ENCODE measurements at places on chromosomes 1 and 21.

DNA sequence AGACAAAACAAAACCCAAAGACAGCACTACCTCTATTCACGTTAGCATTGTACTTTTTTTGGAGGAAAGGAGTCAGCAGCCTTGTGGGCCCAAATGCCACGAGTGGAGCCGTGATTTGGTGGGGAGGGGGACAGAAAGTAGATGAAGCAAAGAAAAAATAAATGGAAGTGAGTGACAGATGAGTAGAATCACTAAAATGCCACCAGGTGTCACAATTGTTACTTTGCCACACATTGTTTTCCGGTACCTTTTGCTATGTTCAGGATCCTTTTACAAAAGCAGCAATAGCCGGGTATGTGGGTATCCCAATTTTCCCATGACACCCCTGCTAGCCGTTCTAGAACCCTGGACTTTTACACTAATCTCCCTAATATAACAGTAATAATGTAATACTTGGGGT is 85.0 kb upstream of the AK4 start:
- DNase-seq = peak; percentile 23

DNA sequence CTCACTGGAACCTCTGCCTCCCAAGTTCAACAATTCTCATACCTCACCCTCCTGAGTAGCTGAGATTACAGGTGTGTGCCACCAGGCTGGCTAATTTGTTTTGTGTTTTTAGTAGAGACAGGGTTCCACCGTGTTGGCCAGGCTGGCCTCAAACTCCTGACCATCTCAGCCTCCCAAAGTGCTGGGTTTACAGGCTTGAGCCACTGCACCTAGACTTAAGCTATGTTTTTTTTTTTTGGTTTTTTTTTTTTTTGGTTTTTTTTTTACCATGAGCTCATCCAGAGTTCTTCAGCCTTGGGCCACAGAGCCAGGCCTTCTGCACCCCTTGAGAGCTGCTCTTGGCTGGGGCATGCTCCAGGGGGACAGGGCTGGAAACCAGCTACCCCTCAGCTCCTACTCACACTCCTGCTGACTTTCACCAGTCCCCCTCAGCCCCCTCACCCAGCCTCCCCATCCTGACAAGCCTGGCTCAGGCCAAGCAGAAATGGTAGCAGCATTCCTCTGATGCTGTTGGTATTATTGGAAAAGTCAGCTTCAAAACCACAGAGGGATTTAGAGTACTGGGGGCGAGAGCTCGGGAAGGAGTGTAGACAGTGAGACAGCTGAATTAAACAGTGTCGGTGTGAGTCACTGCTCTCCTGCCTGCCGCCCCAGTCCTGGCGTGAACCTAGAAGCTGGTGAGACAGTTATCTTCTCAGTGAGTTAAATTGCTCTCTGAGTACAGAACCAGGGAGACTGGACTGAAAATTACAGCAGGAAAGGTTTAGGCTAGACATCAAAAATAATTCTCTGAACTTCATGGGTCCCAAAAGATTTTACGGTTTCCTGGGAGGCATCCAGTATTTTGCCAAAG is 63.7 kb downstream of the NAV1 start:
- DNase-seq = no peak

DNA sequence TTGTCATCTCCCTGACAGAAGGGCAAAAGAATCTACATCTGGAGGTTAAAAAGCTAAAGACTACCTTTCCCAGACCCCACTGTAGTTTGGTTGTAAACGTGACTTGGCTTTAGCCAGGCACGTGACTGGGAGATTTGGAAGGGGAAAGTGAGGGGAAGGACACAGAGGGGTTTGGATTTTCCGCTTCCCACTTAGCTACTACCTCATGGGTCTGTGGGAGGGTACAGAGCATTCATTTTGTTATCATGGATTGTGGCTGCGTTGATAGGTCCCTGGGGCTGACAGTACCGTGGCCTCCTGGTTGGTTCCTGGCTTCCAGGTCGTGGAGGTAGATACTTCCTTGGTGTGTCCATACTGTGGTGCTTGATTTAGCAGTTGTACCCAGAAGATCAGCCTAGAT is 2.6 kb downstream of the CHD1L start:
- DNase-seq = no peak

GRCh38 chr1:160819186-160819585 is 23.2 kb downstream of the LY9 start:
- DNase-seq = no peak

DNA sequence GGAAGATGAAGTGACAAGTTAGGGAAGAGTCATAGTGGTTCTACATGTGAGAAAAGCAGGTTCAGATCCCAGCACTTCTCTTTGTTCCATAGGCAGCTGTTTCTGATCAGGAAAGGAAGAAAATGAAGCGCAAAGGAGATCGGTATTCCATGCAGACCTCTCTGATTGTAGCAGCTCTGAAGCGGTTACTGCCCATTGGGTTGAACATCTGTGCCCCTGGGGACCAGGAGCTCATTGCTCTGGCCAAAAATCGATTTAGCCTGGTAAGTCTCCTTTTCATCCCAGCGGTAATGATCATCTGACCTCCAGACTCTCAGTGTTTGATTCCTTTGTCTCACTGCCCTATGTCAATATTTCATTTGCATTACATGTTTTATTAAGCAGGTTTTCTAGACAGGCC is 173.6 kb downstream of the ZP4 start:
- DNase-seq = no peak

GRCh38 chr1:78833491-78833890 is 173.0 kb downstream of the ADGRL4 start:
- DNase-seq = no peak

- DNase-seq = no peak
Measured at GRCh38 chr1:172700556-172700955, 41.7 kb downstream of the FASLG start.

DNA sequence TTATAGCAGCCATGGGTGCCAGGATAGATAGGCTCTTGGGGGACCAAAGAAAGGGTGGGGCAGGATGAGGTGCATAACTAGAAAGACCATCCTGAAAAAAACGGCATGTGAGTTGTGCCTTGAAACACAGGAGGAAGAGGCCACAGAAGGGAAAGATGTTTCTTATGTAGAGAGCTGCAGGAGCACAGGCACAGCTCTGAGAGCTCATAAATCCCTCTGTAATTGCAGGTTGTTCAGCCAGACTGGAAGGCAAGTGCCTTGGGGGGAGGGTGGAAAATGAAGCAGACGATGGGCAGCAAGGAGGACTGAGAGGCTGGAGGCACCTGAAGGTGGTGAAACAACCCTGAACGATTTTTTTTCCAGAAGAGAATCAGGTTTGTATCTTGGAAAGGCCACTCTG is 170.7 kb downstream of the NR5A2 start:
- DNase-seq = no peak

- no peak for DNase-seq
Measured at GRCh38 chr1:56115701-56116100, 463.7 kb downstream of the PLPP3 start.

DNA sequence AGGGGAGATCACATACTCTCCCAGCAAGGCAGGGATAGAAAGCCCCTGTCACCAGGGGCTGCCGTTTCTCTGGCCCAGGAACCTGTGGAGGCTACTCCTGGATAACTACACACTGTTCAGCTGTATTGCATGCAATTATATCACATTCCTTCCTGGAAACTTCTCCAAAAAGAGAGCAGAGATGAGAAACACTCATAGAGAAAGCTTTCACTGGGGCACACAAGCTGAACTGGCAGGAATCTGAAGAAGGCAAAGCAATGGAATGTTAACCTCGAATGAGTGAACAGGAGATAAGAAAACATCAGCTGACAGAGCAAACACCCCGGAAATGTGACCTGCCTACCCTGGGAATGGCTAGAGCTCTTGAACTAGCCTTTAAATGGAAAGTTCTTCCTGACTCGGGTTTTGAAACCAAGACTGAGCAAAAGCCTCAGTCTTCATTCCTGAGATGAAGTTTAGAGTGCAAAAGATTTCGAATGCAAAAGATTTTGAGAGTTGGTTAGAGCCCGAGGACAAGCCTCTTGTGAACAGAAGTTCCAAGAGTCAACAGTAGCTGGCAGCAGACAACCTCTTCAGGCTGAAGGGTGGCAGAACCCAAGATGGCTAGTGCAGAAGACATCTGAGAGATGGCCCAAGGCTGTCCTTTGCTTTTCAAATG is 32.3 kb downstream of the CCN1 start:
- no peak for DNase-seq

DNA sequence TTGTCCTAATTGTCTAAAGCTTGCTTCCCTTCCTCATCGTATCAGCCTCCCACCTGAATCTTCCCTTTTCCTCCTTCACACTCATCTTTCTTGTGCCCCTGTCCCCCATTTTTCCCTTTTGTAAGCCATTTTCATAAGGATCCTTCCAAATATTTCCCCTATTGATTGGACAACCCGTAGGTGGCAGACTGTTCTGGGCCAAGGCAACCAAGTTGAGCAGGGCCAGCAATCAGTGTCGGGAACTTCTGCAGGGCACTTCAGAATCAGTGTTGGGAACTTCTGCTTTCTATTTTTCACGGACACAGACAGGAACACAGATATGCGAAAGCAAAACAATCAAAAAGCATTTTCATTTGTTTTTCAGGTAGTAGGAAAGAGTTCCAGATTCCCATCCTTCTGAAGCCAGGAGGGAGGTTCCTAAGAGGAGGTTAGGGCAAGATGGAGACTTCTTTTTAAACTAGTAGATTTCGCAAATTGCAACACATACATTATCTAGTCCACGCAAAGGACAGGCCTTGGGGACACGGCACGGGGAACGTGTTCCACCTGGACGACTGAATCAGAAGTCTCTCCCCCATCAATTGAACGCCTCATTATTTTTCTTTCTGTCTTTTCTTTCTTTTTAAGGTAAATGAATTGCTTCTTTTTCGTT is 691 bp upstream of the MPZL1 start:
- no peak for DNase-seq

- no peak for DNase-seq
Measured at GRCh38 chr1:185719021-185719420, 15.2 kb upstream of the HMCN1 start.

- no peak for DNase-seq
Measured at GRCh38 chr1:5949761-5950100, 42.5 kb downstream of the NPHP4 start.

DNA sequence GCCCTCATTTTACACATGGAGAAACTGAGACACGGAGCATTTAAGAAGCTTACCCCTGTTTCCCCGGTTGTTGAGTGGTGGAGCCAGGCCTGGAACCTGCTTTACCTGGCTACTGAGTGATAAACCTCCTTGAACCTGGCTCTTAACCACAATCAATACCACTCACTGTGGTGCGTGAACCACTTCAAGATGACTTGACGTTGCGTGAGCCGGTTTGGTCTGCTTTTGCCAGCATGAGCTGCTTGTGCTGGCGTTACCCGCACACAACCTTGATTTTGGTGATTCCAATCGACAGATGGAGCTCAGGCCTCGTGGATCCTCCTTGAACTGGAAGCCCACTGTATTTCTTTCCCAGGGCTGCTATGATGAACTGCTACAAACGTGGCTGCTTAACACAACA is 6.1 kb upstream of the TINAGL1 start:
- no peak for DNase-seq

DNA sequence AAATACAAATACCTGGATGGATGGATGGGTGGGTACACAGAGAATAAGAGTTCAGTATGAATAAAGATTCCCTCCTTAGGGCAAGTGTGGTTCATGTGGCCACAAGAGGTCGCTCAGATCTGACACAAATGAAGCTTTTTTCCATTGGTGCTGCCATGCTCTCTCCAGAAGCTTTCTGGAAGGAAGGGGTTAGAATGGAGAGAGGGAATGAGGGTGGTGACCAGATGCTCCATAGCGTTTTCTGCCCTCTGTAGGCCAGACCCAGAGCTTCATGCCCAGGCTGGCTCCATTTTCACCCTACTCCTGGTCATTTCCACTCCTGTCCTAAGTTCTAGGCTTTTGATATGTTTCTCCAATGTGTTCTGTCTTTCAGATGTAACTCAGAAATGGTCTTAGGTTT is 3.3 kb upstream of the FCRL6 start:
- peak; percentile 68 for DNase-seq

- DNase-seq = no peak
Measured at GRCh38 chr21:31201548-31201947, 142.5 kb downstream of the TIAM1 start.

DNA sequence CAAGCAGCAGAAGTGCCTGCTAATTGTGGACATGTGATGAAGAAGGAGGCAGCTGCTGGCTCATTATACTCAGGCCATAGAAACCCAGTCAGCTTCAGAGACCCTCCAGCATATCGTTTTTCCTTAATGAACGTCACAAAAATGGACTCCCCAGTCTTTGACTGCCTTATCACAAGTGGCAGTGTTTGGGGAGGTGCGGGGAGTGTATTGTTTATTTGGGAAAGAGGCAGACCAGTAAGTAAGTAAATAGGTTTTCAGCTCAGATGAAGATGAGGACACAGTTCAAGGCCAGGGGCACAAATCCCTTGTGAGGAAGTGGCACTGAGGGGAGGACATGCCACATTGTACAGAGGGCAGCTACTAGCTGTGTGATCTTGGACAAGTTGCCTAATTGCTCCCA is 43.5 kb upstream of the NRDC start:
- DNase-seq = no peak

DNA sequence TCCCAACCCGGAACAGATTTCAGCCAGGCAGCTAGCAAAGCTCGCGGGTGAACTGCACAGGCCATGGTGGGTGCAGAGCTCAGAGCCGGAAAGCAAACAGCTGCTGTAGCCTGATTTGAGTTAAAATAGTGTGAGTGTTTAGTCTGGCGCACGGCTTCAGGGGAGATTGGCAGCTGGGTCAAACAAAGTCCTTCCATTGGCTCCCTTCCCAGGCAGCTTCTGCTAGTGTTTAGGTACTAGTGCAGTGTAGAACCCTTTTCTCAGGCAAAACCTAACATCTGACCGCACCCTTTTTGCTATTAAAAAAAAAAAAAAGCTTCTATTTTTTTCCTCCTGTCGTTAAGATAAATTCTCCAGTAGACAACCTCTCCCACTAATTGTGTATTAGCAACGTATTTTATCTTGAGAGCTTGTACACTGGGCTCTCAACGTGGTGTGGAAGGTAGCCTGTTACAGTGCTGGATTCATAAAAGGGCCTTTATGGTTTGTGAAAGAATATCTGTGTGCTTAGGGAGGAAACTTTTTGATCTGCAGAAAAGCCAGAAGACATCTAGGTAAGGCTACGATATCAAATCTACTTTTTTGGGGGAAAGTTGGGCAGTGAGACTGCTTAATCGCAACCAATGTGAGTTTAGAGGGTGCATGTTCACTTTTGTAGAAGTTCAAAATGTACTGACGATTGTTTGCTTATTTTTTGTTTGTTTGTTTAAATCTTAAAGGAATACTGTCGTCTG is 689.6 kb downstream of the USP25 start:
- no peak for DNase-seq

- no peak for DNase-seq
Measured at GRCh38 chr1:156232201-156232894, 9.6 kb upstream of the BGLAP start.

DNA sequence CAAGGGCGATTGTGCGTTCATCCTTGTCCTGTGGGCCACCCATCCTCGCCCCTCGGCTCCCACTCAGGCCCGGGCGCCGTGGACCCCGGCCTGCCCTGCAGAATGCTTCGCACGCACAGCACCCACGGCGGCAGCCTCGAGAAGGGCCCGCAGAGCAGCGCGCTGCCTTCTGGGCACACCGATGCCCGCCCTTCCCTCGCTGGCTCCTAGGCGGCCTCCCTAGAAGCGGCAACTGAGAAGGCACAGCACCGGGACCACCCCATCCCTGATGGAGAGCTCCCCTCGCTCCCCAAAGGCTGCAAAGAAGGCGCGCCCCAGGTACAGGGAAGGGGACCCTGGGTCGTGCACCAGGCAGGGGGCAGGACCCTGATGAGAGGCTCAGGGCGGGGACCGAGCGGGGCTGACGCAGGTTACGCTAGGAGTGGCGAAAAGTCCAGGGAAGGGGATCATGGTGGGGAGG is 971 bp downstream of the CAPZB start:
- no peak for DNase-seq

GRCh38 chr1:150148837-150149270 is 862 bp upstream of the PLEKHO1 start:
- no peak for DNase-seq
